ENCODE measurements at places on chromosomes 2 and 18. TPM values are rescaled to one million over a fixed set of nuclear protein-coding genes. Genes with fewer than 3 reads are reported as not detected.

Gene CMPK2
- 10.9 TPM for polyA plus RNA-seq

Gene ATL2
- 23.4 TPM for polyA plus RNA-seq

Gene CNGA3
- not detected for polyA plus RNA-seq

Gene FHOD3
- polyA plus RNA-seq, result not detected

Gene SLC4A5
- 0.13 TPM for polyA plus RNA-seq

Gene GNLY
- polyA plus RNA-seq, result 953 TPM

Gene PLA2R1
- not detected for polyA plus RNA-seq

Gene AMER3
- polyA plus RNA-seq, result not detected

Gene PRKAG3
- polyA plus RNA-seq, result not detected

Gene ABCB6
- polyA plus RNA-seq, result 2.1 TPM

Gene CARF
- polyA plus RNA-seq, result 3.1 TPM

- DNase-seq, result no peak
These were observed 416.6 kb upstream of the SMIM21 start for GRCh38 chr18:75844146-75844545.

DNA sequence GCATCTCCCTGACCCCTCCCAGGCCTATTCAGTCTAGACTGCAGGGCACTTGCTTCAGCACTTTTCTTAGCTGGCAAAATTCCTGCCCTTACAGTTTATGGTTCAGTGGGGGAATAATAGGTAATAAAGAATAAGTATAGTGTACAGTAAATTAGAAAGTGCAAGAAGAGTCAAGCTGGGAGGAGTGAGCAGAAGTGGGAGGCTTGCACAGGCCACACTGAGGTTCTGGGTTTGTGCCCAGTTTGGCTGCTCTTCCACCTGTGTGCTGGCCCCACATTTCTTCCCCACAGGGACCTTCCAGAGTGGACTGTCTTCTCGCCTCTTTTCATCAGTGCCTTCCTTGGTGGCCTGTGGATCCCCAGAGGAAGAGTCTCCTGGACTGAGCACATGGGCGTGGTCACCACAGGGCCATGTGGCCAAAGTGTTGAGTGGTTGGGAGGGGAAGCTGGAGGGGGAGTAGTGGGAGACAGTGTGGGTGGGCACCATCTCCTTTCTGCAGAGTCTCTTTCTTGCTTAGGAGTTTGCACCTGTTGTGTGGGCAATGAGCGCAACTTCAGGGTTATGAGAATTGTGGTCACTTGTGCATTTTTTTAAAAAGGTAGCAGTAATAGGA, 128.6 kb upstream of the ZSWIM2 start:
- DNase-seq, result no peak

- peak; percentile 39 for DNase-seq
These were observed 80.9 kb downstream of the CHRNA1 start for GRCh38 chr2:174683392-174683759.

- DNase-seq, result no peak
These were observed 487.4 kb downstream of the ZEB2 start for GRCh38 chr2:144032566-144032965.

GRCh38 chr18:76894566-76895346, 72.4 kb downstream of the ZNF236 start:
- no peak for DNase-seq

- DNase-seq, result no peak
These were observed 45.6 kb downstream of the RAMP1 start for GRCh38 chr2:237904831-237905599.

DNA sequence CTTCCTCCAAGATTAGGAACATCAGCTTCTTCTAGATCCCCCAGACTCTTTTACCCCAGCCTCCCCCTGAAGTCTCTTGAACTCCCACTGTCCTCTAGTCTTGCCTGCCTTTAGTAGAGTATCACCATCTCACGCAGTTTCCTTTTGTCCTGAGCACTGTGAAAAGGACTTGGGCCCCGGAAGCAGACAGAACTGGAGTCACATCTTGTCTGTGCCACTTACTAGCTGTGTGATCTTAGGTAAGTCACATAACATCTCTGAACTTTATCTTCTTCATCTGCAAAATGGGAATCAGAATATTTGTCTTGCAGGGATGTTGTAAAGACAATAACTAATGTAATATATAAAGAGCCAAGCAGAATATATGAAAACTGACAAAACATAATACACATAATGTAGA, 8.4 kb upstream of the TRABD2A start:
- no peak for DNase-seq

DNA sequence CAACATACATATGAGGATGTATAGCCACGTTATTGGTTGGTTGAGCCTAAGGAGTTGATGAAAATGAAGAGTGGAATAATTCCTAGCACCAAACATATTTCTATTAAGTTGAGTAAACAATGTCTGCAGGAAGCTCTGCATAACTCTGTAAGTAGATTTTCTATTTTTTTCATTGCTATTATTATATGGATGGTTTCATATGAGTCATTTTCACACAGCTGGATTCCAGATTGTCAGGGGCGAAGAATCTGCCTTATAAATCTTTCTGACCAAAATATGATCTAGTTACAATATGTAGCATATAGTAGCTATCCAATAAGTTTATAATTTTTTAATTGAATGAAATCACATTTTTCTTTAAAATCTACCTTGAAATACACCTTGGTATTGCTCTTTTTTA, 468.0 kb upstream of the PKDCC start:
- no peak for DNase-seq

DNA sequence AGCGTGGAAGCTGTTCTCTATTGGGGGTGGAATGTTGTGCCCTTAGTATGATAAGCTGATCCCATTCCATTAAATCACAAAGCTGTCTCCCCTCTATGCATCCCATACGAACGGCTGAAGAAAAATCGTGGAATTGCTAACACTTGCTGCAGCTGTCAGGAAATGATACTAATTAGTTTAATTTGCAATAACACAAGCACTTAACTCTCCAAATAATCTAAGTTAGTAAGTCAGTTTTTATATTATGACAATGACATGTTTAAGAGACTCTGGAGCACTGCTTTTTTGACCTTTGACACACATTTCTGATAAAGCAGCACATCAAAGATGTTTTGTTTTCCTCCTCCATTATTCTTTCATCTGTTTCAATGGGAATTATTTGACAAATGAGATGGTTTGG, 123.7 kb upstream of the SATB2 start:
- no peak for DNase-seq

DNA sequence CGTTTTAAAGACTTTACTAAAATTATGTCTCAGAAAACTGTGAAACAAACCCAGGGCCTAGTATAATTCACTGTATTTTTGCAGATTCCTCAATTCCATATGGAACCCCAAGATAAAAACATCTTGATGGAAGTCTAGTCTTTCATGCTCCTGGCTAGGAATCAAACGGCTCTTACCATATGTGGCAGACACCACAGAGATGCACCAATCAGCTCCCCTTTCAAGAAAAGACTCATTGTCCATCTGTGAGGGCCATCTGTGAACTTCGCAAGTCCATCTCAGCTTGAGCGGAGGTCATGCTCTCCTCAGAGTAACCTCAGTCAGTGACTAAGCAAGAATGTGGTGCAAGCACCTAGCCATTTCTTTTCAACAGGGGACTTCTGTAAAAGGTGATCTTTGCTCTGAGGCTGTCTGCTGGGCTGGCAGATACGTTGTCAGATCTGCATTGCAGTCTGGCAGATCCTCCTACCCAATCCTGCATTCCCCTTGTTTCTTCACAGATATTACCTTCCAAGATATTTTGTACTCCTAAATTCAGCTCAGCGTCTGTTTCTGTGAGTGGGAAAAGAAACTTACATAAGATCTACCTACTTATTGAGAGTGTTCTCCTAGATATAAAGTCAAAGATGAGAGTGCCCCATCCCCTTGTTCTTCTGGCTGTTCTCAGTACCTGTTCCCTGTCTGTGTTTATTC, 419.3 kb downstream of the SPAG16 start:
- DNase-seq, result no peak

- no peak for DNase-seq
These were observed 31.8 kb upstream of the TNFAIP6 start for GRCh38 chr2:151325581-151326095.

- no peak for DNase-seq
These were observed 1603.3 kb upstream of the ZEB2 start for GRCh38 chr2:146123256-146123655.

GRCh38 chr2:162073888-162074631, at the start of gene DPP4:
Gene DPP4, minus strand, starts transcription at chr2:162074215. Its CDS starts 234 bp downstream, at chr2:162073981.
- DNase-seq, result peak; percentile 39

DNA sequence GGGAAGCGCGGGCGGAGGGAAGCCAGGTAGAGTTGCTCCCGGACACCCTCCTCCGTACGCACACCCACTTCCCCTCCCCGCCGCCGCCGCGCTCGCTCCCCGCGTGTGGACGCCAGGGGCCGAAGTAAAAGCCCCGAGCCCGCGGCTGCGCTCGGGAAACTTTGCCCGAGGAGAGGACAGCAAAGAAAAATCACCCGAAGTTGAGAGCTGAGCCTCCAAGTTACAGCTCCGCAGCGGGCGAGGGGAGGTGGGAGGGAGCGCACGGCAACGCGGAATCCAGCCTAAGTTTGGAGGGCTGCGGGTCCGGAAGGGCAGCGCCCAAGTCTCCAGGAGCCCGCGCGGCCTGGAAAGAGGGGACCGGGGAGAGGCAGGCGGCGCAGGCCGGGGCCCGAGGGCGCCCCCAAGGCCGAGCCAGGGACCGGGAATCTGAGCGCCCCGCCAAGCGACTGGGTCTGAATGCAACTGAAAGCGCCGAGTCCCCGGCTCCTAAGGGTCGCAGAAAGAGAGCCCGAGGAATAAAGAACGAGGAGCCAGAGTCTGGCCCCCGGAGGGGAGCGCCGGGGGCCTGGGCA, 706 bp upstream of the BCL11A start:
- DNase-seq, result peak; percentile 15

- no peak for DNase-seq
These were observed 14.9 kb downstream of the DPP4 start for GRCh38 chr2:162058973-162059668.

GRCh38 chr2:2183176-2183575, 147.9 kb downstream of the MYT1L start:
- DNase-seq, result no peak

GRCh38 chr2:110713513-110714362, 18.6 kb upstream of the ACOXL start:
- no peak for DNase-seq
